ENCODE measurements at places on chromosomes 5 and 9.
A peak's percentile ranks its signal among the peaks of the same experiment; 100 is the strongest.

GRCh38 chr9:130034570-130034969 lies 8.4 kb downstream of the FNBP1 start:
- DNase-seq, result no peak

DNA sequence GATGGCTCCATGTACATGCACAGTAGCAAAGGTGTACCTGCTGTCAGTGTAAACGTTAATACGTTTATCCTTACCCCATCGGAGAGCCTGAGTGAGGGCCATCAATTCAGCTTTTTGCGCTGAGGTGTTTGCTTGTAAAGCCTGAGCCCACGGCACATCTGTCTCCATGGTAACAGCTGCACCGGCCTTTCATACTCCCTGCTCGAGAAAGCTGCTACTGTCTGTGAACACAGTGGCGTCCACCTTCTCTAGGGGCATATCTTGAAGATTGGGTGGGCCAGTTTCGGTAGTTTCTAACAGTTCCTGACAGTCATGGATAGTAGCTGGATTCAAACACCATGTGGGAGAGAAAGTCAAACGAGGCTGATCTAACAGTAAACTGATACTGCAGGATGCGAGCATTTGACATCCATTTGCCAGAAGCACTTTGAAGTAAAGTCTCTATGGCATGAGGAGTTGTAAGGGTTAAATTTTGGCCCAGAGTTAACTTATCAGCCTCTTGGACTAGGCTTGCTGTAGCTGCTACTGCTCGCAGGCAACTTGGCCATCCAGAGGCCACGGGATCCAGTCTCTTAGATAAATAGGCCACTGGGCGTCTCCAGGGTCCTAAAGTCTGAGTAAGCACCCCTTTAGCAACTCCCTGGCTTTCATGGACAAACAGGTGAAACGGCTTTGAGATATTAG lies 21.0 kb upstream of the RHOBTB3 start:
- no peak for DNase-seq

- peak; percentile 31 for DNase-seq
Observed at GRCh38 chr5:109690242-109690974, 681 bp downstream of the MAN2A1 start.

DNA sequence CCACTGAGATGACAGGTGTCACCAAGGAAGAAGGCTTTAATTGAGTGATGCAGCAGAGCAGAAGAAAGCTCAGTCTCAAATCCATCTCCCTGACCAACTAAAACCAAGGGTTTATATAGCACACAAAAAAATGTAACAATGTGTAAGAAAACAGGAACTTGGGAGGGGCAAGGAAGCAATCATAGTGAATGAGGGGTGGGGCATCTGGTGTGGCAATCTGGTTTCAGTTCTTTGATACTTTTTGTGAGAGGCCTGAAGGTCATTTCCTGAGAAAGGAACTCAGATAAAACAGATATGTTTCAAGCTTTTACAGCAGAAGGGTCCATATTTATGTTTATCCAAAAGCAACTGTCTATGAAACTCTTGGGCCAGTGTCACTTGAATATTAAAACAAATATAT lies 19.7 kb downstream of the CD180 start:
- no peak for DNase-seq

GRCh38 chr5:55294935-55295334 lies 12.6 kb downstream of the DHX29 start:
- no peak for DNase-seq

DNA sequence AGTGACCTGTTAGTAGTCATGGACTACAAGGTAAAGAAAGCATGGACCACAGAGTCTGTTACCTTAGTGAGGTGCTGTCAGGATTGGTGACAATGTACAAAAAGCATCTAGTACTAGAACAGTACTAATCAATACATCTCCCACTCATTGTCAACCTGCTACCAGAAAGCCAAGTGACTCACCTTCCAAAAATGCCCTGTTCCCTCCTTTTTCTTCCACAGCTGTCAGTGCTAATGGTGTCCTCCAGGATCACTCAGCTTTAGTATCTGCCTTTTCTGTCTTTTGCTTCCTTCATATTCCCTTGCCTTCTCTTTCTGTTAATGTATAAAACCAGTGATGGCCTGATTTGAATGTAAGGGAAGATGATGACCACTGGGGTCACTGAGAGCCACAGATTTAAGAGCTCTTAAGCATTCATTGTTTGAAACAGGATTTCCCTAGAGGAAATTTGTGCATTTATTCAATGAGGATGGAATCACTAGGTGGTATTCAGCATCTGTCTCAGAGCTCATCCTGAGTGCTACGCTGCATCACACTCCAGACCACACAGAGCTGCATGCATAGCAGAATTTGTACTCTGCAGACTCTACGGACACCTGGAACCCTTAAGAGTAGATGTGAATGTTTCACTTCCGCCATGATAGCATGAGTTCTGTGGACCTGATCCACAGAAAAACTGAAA lies 71.0 kb downstream of the SV2C start:
- DNase-seq, result no peak

GRCh38 chr5:124393584-124394379 lies 352.7 kb downstream of the ZNF608 start:
- no peak for DNase-seq

DNA sequence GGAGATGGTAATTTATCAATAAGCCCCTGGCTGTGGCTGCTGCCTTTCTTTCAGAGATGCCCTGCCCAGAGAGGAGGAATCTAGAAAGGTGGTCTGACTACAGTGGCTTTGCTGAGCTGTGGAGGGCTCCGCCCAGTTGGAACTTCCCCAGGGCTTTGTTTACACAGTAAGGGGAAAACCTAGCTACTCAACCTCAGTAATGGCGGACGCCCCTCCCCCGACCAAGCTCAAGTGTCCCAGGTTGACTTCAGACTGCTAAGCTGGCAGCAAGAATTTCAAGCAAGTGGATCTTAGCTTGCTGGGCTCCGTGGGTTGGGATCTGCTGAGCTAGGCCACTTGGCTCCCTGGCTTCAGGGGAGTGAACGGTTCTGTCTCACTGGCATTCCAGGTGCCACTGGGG lies 865.4 kb upstream of the ACO1 start:
- peak; percentile 12 for DNase-seq

GRCh38 chr5:35229076-35230037 lies 930 bp downstream of the PRLR start:
- DNase-seq, result peak; percentile 5

- DNase-seq, result no peak
Observed at GRCh38 chr9:87524061-87524460, 26.4 kb downstream of the DAPK1 start.

DNA sequence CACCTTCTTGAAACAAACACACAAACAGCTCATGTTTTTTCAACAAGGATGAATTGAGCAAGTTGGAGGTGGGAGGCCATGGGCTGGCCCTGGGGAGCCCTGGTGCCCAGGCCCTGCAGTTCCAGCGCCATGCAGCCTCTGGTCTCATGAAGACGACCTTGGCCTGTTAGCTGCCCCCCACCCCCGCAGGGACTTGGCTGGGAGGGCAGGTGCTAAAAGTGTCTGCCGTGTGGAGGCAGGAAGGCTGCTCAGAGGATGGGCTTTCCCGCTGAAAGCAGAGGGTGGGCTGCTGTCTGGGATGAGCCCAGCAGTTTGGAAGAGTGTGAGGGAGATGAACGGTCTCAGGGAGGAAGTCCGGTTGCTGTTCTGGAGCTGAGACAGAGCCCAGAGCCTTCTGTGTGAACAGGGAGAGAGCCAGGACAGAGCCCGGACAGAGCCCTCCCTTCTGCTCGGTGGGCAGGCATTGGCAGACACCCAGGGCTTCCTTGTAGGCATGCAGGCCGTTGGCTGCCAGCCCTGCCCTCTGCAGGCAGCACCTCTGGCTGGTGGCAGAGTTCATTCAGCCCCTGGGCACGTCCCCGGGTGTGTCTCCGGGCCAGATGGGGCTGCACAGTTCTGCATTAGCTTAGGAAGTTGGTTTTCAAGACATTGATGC lies 18.7 kb downstream of the ROPN1L start:
- no peak for DNase-seq

GRCh38 chr5:168740811-168741213 lies 161.6 kb upstream of the PANK3 start:
- no peak for DNase-seq

GRCh38 chr5:149667084-149667828 lies 62.9 kb upstream of the PPARGC1B start:
- no peak for DNase-seq

DNA sequence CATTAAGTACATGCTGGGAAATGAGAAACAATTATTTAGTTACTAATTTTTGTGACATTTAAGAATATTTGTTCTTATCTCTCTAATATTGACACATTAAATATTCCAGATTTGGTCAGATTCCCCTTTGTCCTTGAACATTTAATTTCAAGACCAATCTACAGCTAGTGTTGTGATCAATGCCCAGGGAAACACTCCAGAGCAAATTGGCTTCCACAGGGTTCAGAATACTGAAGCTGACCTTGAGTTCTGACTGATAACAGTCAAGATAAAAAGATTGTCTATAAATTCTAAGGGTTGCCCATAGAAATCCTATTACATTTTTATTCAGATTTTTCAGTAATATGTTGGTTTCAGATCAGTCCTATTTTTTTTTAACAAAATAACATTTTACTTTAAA lies 31.3 kb downstream of the ZFYVE16 start:
- DNase-seq, result no peak

DNA sequence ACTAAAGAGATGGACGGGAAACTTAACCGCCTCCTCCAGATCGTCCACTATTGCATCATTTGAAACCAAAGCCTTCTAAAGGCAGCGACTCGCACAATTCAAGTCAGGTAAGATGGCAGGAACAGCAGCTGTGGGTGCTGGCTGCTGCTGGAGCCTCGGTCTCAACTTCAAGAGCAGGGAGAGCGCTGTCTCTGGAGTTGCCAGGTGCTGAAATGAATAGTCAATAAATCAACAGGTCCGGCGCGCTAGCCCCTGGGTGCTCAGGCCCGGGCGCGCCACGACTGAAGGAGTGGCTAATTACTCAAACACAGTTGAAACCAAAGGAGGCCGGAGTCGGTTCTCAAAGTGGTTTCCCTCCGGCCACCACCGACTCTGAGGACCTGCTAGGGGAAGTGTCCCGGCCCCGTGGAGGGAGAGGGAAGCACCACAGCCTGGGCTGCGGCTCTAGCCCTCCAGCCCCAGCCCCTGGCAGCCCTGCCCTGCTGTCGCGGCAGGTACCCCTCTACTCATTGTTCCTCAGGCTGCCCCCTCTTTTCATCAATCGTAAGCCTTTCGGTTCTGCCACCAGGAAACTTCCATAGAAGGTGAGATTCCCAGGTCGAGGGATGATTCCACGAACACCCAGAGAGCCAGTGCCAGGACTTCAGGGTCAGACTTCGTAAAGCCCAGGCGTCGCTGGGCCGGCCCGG lies 804 bp downstream of the TTC39B start:
- DNase-seq, result no peak

DNA sequence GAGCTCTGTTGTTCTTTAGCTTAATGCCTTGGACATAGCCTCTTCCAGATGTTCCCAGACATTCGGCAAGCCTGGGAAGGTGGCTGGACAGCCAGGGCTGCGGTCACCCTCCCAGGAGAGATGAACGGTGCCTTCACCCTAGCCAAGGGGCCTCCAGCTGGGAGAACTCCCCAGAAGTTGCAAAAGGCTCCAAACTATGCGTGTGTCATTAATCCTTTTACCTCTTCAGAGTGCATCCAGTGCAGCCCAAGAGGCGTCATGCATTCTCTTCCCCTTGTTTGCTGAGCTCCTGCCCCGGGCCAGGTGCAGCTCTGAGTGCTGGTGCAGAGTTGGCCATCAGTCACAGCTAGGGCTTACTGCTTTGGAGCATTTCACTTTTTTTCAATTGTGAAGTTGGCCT lies 22.8 kb downstream of the HMCN2 start:
- no peak for DNase-seq

DNA sequence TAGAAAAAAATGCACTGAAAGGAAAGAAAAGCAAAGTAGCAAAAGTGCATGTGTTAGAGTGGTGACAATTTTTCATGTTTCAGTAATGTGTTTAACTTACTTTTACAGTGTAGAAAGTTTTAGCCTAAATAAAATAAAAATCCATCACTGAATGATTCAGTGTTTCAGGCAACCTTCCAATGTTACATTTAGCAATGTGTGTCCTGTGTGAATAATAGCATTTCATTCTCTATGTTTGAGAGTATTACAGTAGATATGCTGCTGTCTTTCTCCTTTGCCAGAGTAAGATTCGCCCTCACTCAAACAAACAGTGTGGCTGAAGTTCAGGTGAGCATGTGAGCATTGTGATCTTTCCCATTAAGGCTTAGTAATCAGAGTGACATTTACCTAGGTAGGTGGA lies 171.1 kb downstream of the TARS1 start:
- DNase-seq, result no peak

DNA sequence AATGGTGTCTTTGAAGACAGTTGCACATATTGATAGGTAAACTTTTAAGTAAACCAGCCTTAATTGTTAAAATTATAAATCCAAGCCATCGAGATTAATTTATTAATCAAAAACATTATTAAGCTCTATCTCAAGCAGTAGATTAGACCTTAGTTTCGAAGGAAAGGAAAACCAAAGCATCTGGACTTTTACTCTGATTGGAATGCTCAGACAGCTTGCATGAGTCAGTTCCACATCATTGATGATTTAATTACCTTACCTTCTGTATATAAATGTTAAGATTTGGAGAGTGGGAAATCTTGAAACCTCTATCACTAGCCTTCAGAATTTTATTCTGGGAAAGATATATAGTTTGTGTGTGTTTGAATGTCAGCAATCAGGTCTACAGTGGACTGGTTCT lies 23.9 kb downstream of the DCP2 start:
- DNase-seq, result no peak

GRCh38 chr5:84885485-84886258 lies 501.0 kb upstream of the EDIL3 start:
- no peak for DNase-seq

GRCh38 chr9:134196911-134197310 lies 32.5 kb upstream of the RNU6ATAC start:
- no peak for DNase-seq

- no peak for DNase-seq
Observed at GRCh38 chr5:133384120-133384855, 228.1 kb downstream of the FSTL4 start.

GRCh38 chr9:110583237-110583636 lies 3.7 kb upstream of the SVEP1 start:
- DNase-seq, result no peak

DNA sequence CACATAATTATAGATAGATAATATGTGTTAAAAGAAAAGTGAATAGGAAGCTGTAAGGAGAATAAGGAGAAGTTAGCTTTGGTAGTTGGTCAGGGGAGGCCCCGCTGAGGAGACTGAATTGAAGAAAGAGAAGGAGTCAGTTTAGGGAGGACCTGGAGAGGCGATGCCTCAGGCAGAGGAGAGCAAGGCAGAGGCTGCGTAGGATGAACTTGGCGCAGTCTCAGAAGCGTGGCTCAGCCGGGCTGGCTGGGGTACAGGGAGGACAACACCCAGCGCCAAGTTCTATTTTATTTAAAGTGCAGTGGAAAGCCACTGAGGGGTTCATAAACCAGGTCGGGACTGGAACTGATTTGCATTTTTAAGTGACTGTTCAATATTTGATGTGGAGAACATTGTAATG lies 68.5 kb downstream of the PTCD2 start:
- DNase-seq, result no peak

DNA sequence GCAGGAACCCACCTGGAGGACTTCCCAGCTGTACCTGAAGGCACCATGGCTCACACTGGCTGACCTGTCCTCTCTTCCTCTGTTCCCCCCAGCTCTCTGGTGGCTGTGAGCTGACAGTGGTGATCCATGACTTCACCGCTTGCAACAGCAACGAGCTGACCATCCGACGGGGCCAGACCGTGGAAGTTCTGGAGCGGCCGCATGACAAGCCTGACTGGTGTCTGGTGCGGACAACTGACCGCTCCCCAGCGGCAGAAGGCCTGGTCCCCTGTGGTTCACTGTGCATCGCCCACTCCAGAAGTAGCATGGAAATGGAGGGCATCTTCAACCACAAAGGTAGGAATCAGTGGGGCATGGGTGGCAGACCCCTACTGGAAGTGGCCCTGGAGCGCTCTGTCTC lies 161.9 kb upstream of the OTULINL start:
- DNase-seq, result no peak

GRCh38 chr9:74773886-74774479 lies 113.7 kb downstream of the TRPM6 start:
- DNase-seq, result peak; percentile 48

All from activated T-cell treated with anti-CD3 and anti-CD28 coated beads for 48 hours (primary cell).